ENCODE measurements at places on chromosomes 2 and 18.

- no peak for DNase-seq
Measured at GRCh38 chr18:76975577-76976110, 153.3 kb downstream of the ZNF236 start.

- no peak for DNase-seq
Measured at GRCh38 chr2:132608311-132608710, 61.7 kb downstream of the LYPD1 start.

- DNase-seq: peak; percentile 74
Measured at GRCh38 chr2:187689372-187689771, 135.1 kb upstream of the TFPI start.

- no peak for DNase-seq
Measured at GRCh38 chr18:12604445-12605007, 53.4 kb downstream of the SPIRE1 start.

DNA sequence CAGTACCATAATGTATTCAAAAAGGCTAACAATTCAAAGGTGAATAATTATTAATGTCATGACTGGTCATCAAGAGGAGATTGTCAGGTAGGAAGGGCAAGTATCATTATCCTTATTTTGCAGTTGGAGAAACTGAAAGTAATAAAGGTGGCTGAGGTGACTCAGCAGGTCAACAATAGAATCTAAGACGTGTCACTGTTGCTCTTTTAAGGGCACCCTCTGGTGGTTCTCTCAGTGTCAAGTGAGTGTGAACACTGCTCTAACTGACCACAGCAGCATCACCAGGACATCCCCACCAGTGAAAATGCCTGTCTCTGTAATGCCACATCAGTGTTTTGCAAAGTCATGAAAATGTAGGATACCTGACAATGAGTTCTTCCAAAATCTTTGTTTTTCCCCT lies 69.7 kb downstream of the DCC start:
- no peak for DNase-seq

GRCh38 chr2:84938194-84938879 lies 32.6 kb upstream of the KCMF1 start:
- DNase-seq: no peak

DNA sequence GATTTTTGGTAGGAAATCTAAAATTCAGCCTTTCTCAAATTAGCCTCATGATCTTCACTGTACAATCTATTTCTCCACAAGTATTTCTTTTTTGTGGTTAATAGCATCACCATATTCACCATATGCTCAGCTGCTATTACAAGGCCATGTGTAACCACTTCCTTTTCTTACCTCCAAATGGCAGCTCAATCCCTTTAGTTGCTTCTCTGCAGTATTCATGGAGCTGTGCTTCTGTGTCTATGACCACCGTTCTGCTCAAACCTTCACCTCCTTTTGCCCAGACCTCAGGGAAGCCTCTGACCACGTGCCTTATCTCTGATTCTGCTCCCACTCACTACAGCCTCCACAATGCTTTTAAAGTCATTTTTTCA lies 126.7 kb upstream of the TMEM200C start:
- DNase-seq: peak; percentile 65

- peak; percentile 42 for DNase-seq
Measured at GRCh38 chr18:286515-287310, 18.9 kb upstream of the THOC1 start.

DNA sequence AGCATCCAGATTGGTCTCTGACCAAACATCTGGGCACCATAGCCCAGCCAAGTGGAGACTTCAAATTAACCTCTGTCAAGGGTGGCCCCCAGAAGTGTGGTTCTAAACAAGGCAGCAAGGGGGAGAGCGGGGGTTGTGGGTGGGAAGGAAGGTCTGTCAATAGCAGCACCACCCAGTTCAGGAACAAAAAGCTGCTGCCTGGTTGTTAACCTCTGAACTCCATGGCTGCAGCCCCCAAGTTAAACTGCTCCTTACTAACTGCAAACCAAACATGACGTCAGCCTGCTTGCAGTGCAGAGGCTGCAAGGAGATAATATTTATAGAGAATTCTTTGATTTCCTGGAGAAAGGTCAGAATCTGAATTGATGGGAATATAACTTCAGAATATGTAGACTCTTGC lies 76.5 kb downstream of the ARL4C start:
- DNase-seq: peak; percentile 13

DNA sequence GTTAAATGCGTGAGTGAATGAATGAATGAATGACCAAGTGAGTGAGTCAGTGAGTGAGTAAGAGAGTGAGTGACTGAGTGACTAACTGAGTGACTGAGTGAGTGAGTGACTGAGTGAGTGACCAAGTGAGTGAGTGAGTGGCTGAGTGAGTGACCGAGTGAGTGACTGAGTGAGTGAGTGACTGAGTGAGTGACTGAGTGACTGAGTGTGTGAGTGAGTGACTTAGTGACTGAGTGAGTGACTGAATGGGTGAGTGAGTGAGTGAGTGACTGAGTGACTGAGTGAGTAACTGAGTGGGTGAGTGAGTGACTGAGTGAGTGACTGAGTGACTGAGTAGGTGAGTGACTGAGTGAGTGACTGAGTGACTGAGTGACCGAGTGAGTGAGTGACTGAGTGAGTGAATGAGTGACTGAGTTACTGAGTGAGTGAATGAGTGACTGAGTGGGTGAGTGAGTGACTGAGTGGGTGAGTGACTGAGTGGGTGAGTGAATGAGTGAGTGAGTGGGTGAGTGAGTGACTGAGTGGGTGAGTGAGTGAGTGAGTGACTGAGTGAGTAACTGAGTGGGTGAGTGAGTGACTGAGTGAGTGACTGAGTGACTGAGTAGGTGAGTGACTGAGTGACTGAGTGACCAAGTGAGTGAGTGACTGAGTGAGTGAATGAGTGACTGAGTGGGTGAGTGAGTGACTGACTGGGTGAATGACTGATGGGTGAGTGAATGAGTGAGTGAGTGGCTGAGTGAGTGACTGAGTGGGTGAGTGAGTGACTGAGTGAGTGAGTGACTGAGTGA lies 11.3 kb downstream of the MAL start:
- DNase-seq: no peak

- DNase-seq: no peak
Measured at GRCh38 chr2:73295751-73296400, 2.5 kb upstream of the EGR4 start.

DNA sequence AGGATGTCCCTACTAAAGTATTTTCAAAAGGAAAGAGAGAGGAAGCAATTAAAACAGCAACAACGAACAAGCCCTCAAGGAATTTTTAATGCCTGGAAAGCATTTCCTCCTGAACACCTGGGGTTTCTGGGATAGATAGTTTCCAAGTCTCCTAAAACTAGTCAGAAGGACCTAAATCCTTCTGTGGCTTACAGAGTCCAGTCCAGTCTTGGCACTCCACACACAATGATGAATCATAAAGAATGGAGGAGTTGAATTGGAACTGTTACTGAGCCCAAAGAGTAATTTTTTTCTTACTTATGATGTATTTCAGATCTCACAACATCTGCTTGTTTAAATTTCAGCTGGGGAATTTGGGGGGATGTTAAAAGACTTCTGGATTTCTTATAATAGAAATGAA lies 144.6 kb upstream of the SETBP1 start:
- peak; percentile 13 for DNase-seq

DNA sequence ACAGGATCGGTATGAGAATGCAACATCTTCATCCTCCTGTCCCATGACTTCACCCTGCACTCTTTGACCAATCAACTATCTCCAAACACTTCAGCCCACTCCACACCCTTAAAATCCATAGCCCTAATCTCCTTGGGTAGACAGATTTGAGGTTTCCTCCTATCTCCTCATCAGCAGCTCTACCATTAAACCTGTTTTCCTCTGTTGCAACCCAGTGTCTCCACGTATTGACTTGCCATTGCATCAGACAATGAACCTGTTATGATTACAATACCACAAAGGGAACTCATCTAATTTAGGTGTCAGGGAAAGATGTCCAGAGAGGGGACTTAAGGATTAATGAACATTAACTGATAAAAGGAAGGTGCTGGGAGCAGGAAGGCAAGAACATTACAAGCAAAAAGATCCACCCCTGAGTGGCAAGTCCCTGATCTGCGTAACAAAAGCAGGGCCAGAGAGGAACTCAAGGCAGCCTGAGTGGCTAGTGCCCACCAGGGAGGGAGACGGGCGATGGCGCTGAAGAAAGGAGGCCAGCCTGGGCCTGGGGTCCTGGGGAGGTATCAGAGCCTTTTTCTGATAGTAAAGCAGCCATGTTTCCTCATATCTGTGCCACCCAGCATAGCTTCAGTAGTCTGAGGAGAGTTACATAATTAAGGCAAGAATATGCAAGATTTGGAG lies 44.6 kb downstream of the AKAIN1 start:
- DNase-seq: no peak

- DNase-seq: peak; percentile 95
Measured at GRCh38 chr2:118668431-118669424, 178.7 kb downstream of the EN1 start.

DNA sequence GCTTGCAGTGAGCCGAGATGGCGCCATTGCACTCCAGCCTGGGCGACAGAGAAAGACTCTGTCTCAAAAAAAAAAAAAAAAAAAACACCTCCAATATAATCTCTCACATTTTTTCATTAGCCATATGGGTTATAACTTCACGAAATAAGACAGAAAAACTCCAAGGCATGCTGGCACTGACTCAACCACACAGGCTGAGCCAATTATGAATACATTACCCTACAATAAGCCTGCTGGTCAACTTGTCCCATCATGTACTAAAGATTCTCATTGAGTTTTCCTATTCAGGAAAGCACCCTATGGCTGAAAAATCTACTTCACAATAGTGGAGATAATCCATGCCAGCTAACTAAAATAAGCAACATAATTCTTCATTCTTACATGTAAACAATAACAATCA lies 12.8 kb upstream of the MAP3K20 start:
- peak; percentile 33 for DNase-seq

- no peak for DNase-seq
Measured at GRCh38 chr2:64865831-64866345, 123.3 kb upstream of the SLC1A4 start.

Data from IMR-90 (cell line).